ENCODE measurements at places on chromosomes 6 and 20.

GRCh38 chr6:161660666-161661571 lies 387.1 kb upstream of the AGPAT4 start:
- DNase-seq: no peak

GRCh38 chr6:52545406-52546119 lies 31.3 kb downstream of the TRAM2 start:
- DNase-seq: no peak

GRCh38 chr20:48682529-48683363 lies 145.1 kb downstream of the PREX1 start:
- peak; percentile 93 for DNase-seq

DNA sequence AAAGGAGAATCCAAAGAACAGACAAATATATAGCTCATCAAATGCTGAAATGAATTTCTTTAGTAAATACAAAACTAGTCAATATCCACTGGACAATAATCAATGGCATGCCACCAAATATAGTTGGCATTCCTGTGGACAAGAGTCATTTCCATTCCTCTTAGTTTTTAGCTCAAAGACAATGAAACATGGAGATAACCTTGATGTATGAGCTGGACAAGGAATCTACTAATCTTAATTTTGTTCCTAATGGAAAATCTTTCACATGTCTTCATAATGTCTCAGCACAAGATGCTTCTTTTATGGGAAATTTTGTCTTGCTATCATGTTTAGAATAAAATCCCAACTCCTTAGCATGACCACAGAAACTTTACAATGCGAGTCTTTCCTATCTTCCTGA lies 87.8 kb downstream of the PFDN4 start:
- DNase-seq: no peak

DNA sequence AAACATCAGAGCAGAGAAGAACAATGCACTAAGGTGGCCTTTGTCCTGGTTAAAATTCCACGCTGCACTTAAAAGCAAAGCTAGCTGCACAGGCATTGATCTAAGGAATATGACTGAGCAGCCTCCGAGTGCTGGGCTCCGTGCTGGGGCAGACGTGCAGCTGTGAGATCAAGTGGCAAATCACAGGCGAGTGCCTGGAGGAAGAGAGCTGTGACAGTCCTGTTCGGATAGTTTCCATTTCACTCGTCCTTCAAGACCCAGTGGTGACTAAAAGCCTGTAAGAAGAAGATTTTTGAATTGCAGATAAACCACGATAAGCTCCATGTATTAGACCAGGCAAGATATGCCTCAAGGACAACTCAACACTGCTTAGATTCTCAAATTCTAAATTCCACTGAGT lies 247.9 kb downstream of the ANKRD60 start:
- DNase-seq: no peak

GRCh38 chr6:30700340-30700739 lies 9.6 kb upstream of the NRM start:
- DNase-seq: no peak

Measured in Right ventricle myocardium superior (tissue), 1 donor.